ENCODE measurements at places on chromosomes 13 and 19.

DNA sequence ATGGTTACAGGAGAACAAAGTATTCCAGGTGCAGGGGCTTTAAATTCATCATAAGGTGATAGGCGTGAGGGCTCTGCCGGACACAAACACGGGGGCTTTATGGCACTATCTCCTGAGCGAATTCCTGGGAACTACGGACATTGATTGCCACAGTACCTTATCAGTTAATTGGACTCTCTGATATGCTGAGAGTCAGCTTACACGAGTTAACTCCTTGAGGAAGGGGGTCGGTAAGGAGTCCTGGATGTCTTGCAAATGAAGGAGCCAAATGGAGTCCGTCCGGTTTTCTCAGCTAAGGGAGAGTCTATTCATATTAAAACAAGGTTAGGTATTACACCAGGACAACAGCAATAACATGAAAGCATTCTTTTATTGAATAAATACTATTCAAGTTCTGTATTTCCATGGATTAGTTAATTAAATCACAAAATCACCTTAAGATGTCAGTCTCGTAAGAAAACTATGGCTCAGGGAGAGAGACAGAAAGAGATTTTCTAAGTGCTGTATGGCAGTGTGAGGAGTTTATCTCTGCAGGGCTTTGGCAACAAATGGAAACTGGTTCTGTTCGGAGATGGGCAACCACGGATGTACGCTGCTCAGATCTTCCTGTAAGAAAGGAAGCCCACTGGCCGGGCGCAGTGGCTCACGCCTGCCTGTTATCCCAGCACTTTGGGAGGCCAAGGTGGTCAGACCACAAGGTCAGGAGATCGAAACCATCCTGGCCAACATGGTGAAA, 26.2 kb upstream of the HIF3A start:
- DNase-seq: no peak

GRCh38 chr13:45851171-45851921, at the start of gene SIAH3:
Gene SIAH3 (minus strand): TSS chr13:45851753. CDS start chr13:45851629, 124 bp downstream.
- peak; percentile 20 for DNase-seq

- DNase-seq: no peak
Measured at GRCh38 chr13:45974500-45974899, 78.0 kb downstream of the ZC3H13 start.

DNA sequence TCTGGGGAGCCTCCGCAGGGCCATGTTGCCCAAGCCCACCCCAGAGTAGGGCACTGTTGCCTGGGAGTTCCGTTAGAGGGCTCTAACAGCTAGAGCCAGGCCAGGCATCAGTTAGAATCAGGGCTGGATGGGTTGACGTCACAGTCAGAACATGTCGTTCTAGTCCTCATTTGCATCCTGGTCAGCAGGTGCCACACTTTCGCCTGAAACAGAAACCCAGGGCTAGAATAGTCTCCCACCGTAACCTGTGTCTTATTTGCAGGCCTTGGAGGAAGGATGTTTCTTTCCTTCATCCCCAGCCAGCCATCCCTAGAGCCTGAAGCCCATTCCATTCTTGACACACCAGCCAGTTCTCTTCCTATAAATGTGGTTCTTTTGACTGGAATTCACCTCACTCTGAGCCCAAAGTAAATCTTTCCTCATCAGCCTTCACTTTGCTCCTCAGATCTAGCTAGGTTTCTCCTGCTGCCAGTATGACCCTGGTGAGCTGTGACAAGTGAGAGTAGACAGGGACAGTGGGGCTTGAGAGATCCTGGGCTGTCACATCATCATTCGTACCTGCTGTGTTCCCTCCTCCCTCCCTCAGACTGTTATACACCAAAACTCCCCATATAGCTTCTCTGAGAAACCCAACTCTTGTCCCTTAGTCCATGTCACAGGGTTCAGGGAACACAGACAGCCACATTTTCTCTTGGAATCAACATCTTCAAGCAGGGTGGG, 12.2 kb upstream of the CCDC97 start:
- peak; percentile 23 for DNase-seq

All from GM23248 (cell line).